Adrenal gland (tissue), 19 donors: ENCODE measurements at places on chromosomes 7 and 10. TPM values are rescaled to one million over a fixed set of nuclear protein-coding genes. Genes with fewer than 3 reads are reported as not detected.

GRCh38 chr7:74240482-74240881 lies 13.7 kb downstream of the RFC2 start:
- DNase-seq = no peak

GRCh38 chr7:43135129-43135528 lies 22.7 kb downstream of the HECW1 start:
- no peak for DNase-seq

DNA sequence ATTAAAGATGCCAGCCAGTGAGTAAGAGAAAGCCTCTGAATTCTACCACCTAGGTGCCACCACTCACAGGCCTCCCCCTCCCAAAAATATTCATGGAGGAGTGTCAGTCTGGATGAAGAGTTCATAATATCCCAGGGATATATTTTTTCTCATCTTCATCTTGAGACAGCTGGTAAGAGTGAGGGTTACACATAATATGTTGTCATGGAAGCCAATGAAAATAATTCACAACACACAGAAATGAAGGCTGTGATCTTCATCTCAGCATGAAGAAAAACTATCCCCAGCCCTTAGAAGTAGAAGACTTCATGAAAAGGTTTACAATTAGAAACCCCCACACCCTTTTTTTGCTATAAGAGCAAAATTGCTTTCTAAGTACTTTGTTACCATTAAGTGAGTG lies 175.6 kb downstream of the DNAH11 start:
- no peak for DNase-seq

DNA sequence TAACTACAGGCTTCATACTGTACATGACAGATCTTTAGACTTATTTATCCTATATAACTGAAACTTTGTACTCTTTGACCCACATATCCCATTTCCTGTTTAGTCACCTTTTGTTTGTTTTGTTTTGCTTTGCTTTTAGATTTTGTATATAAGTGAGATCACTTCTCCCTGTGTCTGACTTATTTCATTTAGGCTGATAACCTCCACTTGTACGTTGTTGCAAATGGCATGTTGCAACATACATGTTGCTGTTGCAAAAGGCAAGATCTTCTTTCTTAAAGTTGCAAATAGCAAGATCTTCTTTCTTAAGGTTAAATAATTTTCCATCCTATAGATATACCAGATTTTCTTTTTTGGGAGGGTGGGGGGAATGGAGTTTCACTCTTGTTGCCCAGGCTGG lies 341.5 kb downstream of the OTUD1 start:
- no peak for DNase-seq

Gene STOX1
- 7.8 TPM for polyA plus RNA-seq

GRCh38 chr7:20799566-20800366 lies 13.1 kb upstream of the SP8 start:
- no peak for DNase-seq
